ENCODE measurements at places on chromosomes 4 and X.

GRCh38 chr4:124890522-124890921, 178.0 kb upstream of the ANKRD50 start:
- no peak for DNase-seq

DNA sequence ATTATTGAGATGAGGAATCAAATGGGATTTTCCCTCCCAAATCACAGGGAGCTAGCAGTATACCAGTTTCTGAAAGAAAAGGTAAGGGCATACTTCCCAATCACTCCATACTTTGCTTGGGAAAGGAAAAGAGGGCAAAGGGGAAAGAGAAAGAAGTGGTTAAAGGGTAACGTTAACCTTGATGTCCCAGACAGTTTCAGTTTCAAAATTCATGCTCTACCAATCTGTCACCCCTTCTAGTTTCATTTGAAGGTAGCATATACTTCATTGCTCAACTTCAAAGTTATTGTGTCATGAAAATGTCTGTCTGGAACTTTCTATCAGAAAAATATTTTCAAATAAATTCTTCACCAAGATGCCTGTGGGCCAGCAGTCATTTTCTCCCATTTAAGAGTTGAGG, 16.0 kb downstream of the TNMD start:
- no peak for DNase-seq

GRCh38 chr4:17722356-17722700, 59.1 kb downstream of the FAM184B start:
- no peak for DNase-seq

GRCh38 chrX:13338996-13339515, 19.2 kb upstream of the ATXN3L start:
- no peak for DNase-seq

- DNase-seq = no peak
These were observed 8.0 kb downstream of the NIPAL1 start for GRCh38 chr4:48024522-48024921.

- DNase-seq = no peak
These were observed 22.2 kb downstream of the PRDM8 start for GRCh38 chr4:80219301-80220025.

DNA sequence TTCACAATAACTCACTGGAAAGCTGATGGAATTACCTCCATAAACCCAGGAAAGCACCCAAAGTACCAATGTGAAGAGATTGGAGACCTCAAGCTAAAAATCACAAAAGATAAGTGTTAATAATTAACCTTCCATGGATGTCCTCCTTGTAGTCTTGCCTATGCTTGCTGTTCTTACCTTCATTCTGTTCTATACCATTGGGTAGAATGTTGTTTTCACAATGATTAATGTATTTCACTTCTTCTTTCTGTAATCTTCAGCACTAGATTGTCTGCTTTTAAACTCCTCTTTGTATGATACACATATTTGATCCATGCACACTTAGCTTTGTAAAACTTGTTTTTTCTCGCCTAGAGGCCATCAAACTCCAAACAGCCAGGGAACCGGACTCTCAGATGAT, 570.3 kb downstream of the RAPGEF2 start:
- DNase-seq = no peak

- DNase-seq = no peak
These were observed 63.4 kb downstream of the DCTD start for GRCh38 chr4:182853731-182854330.

- DNase-seq = no peak
These were observed 71.7 kb downstream of the DDX60L start for GRCh38 chr4:168408620-168409019.

GRCh38 chr4:150402871-150403272, 179.1 kb upstream of the MAB21L2 start:
- no peak for DNase-seq

DNA sequence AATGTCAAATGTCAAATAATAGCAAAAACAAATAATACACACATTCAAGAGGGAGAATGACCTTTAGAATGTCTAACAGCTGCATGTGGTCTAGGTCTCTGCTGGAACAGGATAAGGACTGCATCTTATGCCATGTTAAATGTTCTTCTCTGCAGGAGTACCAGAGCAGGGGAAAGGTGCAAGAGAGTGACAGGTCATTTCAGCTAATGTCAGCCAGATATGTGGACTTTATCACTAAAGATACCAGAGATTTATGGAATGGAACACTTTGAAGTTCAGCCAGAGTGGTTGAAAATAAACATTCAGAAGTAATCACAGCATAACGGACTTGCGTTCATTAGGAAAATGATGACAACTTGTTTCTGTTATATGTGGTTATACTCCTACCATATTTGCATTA, 24.3 kb downstream of the GRID2 start:
- no peak for DNase-seq

- DNase-seq = no peak
These were observed 150.3 kb upstream of the BCOR start for GRCh38 chrX:40247848-40248622.

DNA sequence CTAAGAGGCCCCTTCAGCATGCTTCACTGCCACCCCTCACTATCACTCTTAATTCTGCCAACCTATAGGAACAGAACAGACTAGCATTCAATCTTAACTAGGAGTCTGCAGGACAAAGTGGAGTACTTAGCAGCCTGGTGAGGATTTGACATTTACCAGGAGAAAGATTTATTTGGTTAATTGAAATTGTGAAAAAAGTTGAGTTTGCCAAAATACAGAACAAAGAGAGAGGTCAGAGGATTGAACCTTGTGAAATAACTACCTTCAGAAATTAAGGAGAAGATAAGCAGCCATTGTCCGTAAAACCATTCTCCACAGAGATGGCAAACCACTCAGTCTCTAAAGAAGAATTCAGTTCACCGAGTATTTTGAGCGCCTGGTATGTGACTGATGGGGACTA, 41.8 kb upstream of the IQCM start:
- DNase-seq = no peak

DNA sequence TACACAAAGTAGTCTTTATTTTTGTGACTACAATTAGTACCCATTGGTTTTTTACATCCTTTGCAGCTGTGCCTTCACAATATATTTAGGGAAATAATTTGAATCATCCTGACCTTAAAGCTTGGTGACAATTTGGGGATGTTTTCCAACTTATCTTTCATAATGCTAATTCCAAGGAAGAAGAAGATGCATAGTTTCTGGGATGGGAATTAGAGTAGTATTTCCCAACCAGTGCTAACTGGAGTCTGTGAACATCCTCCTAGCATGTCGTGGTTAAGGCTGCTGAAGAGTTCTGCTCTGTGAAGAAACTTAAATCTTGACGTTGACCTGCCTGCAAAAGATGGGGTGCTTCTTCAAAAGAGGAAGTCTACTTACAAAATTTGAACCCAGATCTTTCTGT, 173.5 kb downstream of the ANK2 start:
- no peak for DNase-seq

GRCh38 chr4:94605241-94605805, 152.4 kb upstream of the BMPR1B start:
- DNase-seq = no peak

- DNase-seq = no peak
These were observed 135.2 kb upstream of the MAMLD1 start for GRCh38 chrX:150227873-150228410.

DNA sequence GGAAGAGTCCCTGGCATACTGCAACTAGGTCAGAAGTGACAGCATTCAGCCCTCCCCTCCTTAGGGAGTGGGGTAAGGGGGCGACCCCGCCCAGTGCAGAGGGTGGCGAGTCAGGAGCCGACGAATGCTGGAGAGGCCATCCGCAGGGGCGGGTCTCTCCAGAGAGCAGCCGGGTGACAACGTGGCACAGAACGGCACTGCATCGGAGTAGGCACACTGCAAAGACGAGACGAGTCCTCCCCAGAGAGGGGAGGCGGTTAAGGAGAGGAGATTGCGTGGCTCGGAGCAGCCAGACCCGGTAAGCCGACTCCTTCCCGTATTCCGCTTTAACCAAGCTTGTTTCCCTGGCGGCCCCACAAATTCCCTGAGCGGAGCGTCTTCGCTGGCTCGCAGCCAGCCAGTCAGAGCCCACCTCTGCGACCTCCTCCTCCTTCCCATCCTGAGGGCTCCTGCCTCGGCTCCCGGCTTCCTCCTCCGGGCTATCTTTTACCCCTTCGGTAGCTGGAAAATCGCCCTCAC, 54.9 kb downstream of the LINC00632 start:
- DNase-seq = no peak

- DNase-seq = no peak
These were observed 56.7 kb upstream of the EFHC2 start for GRCh38 chrX:44400161-44400560.

DNA sequence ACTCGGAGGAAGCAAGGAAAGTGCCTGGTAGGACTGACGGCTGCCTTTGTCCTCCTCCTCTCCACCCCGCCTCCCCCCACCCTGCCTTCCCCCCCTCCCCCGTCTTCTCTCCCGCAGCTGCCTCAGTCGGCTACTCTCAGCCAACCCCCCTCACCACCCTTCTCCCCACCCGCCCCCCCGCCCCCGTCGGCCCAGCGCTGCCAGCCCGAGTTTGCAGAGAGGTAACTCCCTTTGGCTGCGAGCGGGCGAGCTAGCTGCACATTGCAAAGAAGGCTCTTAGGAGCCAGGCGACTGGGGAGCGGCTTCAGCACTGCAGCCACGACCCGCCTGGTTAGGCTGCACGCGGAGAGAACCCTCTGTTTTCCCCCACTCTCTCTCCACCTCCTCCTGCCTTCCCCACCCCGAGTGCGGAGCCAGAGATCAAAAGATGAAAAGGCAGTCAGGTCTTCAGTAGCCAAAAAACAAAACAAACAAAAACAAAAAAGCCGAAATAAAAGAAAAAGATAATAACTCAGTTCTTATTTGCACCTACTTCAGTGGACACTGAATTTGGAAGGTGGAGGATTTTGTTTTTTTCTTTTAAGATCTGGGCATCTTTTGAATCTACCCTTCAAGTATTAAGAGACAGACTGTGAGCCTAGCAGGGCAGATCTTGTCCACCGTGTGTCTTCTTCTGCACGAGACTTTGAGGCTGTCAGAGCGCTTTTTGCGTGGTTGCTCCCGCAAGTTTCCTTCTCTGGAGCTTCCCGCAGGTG, 637 bp downstream of the AR start:
- DNase-seq = no peak

GRCh38 chr4:33837043-33837838, 2407.1 kb downstream of the ARAP2 start:
- no peak for DNase-seq

- no peak for DNase-seq
These were observed 107.3 kb downstream of the PTTG2 start for GRCh38 chr4:38067499-38067898.

DNA sequence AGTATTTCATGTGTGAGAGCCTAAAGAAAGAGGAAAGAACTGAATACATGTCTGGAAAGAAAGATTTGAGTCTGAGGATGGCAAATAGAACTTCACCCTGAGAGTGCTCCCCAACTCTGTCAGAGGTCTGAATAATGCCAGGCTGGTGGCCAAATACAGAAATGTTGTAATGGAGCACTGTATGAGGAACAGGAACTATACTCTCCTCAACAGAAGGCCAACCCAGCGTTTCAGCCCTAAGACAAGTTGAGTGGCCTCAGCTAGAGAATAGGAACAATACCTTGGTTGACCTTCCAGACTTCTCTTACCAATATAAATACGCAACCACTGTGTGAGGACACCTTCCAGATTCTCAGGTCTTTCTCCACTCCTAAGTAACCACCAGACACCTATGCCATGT, 94.5 kb upstream of the STIM2 start:
- DNase-seq = no peak

GRCh38 chrX:80663331-80663730, 146.3 kb downstream of the BRWD3 start:
- no peak for DNase-seq

DNA sequence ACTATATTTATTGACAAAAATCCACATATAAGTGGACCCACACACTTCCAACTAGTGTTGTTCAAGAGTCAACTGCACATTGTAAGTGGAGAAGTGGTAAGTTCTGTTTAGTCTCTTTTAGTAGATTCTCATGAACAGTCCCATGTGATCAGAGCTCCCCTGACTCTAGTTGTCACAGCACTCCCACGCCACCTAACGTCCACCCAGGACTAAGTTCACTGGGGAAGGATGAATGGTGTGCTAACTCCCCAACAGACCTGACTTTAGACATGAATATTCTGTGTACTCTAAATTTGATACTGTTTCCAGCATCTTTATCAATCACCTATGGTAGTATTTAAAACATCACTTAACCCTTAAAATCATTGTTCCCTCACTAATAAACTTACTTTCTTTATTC, 59.8 kb downstream of the PACRGL start:
- no peak for DNase-seq

DNA sequence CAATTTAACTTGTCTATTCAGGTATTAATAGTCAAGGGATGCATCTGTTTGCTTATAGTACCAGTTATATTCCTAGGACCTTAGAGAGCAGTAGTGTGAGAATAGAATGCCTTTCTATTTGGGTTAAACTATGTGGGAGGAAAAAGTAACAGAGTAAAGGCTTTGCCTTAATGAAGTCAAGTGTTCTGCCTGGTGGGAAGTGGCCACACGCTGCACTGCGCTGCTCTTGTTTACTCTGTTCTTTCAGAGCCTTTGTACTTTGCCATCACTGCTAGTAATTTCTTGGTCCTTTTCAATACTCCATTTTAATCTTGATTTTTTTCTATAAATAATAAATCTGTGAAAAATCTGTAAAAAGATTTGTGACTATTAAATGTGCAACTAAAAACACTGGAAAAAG, 38.0 kb downstream of the YIPF6 start:
- DNase-seq = no peak

DNA sequence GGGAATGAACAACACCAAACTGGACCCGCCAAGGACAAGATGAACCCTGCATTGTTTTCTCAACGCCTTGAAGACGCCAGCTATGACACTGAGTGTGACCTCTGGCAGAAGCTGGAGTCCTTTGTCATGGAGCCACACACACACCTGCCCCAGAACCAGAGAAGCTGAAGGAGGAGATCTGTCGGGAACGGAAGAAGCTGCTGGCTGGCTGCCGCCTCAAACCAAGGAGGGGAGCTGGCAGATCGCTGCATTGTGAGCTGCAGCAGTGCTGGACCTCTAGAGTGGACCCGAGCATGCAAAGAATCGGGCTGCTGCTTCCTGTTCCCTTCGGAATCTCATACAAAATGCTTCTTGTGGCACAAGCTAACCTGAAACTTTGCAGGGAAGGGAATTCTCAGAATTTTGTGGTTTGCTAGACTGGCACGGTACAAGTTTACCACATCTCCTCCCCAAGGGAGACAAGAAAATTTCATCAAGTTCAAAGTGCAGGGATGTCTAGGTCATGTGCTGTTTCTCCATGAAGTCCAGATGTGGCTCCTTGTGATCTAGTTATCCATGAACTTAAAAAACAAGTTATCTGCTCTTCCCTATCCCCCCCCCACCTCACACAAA, 23.4 kb upstream of the GLRB start:
- DNase-seq = no peak

DNA sequence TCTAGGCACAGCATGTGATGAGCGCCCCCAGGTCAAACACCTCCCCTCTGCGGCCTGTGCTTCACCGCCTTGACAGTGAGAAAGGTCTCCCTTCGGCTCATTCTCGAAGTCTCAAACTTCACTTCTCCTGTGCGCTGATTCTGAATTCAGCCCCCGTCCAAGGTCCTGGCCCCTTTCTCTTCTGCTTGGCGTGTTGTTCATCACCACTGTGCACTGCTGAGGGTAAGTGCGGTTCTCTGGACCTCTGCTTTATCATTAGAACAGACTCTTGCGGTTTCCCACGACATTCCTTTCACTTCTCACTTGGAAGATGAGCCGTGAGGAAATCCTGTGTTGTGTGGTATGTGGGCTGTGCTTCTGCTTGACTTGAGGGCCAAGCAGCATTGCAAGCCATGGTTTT, 11.9 kb downstream of the HTT-AS start:
- no peak for DNase-seq

GRCh38 chr4:132683957-132684356, 465.1 kb upstream of the PCDH10 start:
- no peak for DNase-seq

Measured in stimulated activated CD4-positive, alpha-beta T cell treated with anti-CD3 and anti-CD28 coated beads, Interleukin-15, amount 100 ng/mL, for 1 hour (primary cell).